ENCODE measurements at places on chromosomes 3 and 15. TPM values are rescaled to one million over a fixed set of nuclear protein-coding genes. Genes with fewer than 3 reads are reported as not detected.

Gene CHRNA3
- not detected for total RNA-seq

Gene CHRNA5
- 2.6 TPM for total RNA-seq

Gene GOLGA8K
- 0.16 TPM for total RNA-seq

Gene IL17RD
- 0.49 TPM for total RNA-seq

Gene GCNT3
- total RNA-seq = not detected

Gene LMAN1L
- not detected for total RNA-seq

Gene DLEC1
- total RNA-seq = under 0.01 TPM

Gene EXD1
- total RNA-seq = not detected

Gene DYNLT2B
- total RNA-seq = 5.0 TPM

Gene ONECUT1
- total RNA-seq = not detected

Gene SLC24A5
- not detected for total RNA-seq

Gene ZNF770
- total RNA-seq = 14.7 TPM

Gene IL17RB
- not detected for total RNA-seq

Gene PFN2
- total RNA-seq = 22.2 TPM

Gene RASGRP1
- 0.57 TPM for total RNA-seq

Gene KLHL24
- total RNA-seq = 62.7 TPM

Gene ATP13A4
- 0.13 TPM for total RNA-seq

Gene IL17RE
- 0.19 TPM for total RNA-seq

Gene RTP1
- not detected for total RNA-seq

Gene GOLGA8H
- 1.0 TPM for total RNA-seq

Gene DCP1A
- total RNA-seq = 16.1 TPM

Gene GOLGA8N
- total RNA-seq = 2.6 TPM

Gene GORASP1
- 44.1 TPM for total RNA-seq

Gene PRR20G
- not detected for total RNA-seq

Gene FANCD2OS
- total RNA-seq = not detected

Gene TMCO5A
- total RNA-seq = not detected

Gene CDHR4
- not detected for total RNA-seq

Gene CCDC33
- not detected for total RNA-seq

Gene HYAL3
- 9.1 TPM for total RNA-seq

Gene XYLB
- 3.2 TPM for total RNA-seq

Gene MGLL
- total RNA-seq = 77.6 TPM

Gene THRB
- under 0.01 TPM for total RNA-seq

Gene TRAT1
- not detected for total RNA-seq

Gene SEC62
- 65.2 TPM for total RNA-seq

Gene PXYLP1
- total RNA-seq = 0.32 TPM

Gene GOLGA6L4
- total RNA-seq = 1.3 TPM

Gene DUOXA2
- not detected for total RNA-seq
